ENCODE measurements at places on chromosomes 5 and 9. TPM values are rescaled to one million over a fixed set of nuclear protein-coding genes. Genes with fewer than 3 reads are reported as not detected.

The RFX3 gene
- total RNA-seq = 52.6 TPM

The ANKRD31 gene
- 0.51 TPM for total RNA-seq

The GPX8 gene
- total RNA-seq = 0.34 TPM

The PHYHD1 gene
- 35.9 TPM for total RNA-seq

The C5orf15 gene
- 16.4 TPM for total RNA-seq

All from dorsolateral prefrontal cortex (tissue), 122 donors.